ENCODE measurements at places on chromosomes 2 and 18.
A peak's percentile ranks its signal among the peaks of the same experiment; 100 is the strongest.

DNA sequence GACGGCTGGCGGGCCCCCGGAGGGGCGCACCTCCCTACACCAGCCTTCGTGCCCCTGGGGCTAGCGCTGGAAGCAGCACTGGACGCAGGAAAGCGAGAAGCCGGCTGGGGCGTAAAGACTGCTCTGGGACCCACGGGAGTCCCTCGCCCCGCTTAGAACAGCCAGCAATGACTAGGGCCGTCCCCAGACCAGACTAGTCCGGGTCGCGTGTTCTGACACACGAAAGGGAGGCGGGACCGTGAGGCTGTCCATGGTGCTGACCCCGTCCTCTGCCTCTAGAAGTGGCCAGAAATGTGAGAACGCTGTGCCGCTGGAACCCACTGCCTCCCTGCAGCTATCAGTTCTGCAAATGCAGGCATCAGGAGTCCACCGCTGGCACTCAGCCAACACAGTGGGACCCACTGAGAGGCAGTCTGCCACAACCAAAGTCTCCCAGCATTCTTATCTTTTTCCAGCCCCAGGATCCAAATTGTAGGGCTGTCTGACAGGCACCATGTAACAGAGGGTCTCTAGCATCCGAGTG lies at the start of gene UCN:
TSS of gene UCN (minus strand) at position 87 of the 523 bp plus-strand sequence. CDS start 550 bp downstream, outside the sequence.
- DNase-seq: no peak

- DNase-seq: no peak
Measured at GRCh38 chr18:57801761-57802212, 1.3 kb downstream of the ATP8B1 start.

- no peak for DNase-seq
Measured at GRCh38 chr2:21102356-21102755, 21.4 kb upstream of the TDRD15 start.

GRCh38 chr2:154455166-154455565 lies 243.3 kb upstream of the KCNJ3 start:
- DNase-seq: no peak

- no peak for DNase-seq
Measured at GRCh38 chr18:37668971-37669747, 103.6 kb upstream of the CELF4 start.

GRCh38 chr18:78268226-78268988 lies 711.2 kb upstream of the SALL3 start:
- no peak for DNase-seq

- DNase-seq: no peak
Measured at GRCh38 chr2:56648802-56649201, 465.0 kb downstream of the CCDC85A start.

- DNase-seq: peak; percentile 69
Measured at GRCh38 chr18:63155169-63155852, 164.3 kb downstream of the BCL2 start.

GRCh38 chr18:76464281-76465259 lies 30.5 kb downstream of the ZNF516 start:
- DNase-seq: no peak

- DNase-seq: no peak
Measured at GRCh38 chr2:148484066-148484465, 160.5 kb upstream of the EPC2 start.

- DNase-seq: no peak
Measured at GRCh38 chr2:13578547-13578946, 861.8 kb downstream of the TRIB2 start.

DNA sequence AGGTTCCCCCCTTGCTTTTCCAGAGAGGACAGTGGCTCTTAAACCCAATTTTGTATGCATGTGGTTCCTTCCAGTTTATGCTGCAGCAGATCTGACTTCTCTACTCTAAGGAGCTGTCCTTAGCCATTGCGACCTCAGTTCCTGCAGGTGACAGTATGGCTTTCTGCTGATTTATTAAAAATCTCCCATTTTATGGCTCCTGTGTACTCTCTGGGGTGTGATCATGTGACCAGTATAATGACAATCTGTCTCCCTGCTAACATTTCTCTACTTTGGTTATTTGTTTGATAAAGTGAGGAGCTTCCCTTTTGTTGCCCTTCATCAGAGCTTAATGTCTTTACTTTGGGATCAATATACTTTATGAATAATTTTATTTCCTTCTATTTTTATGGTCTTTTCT lies 148.7 kb upstream of the VRK2 start:
- DNase-seq: no peak

GRCh38 chr2:117523711-117524238 lies 290.7 kb upstream of the DDX18 start:
- no peak for DNase-seq

DNA sequence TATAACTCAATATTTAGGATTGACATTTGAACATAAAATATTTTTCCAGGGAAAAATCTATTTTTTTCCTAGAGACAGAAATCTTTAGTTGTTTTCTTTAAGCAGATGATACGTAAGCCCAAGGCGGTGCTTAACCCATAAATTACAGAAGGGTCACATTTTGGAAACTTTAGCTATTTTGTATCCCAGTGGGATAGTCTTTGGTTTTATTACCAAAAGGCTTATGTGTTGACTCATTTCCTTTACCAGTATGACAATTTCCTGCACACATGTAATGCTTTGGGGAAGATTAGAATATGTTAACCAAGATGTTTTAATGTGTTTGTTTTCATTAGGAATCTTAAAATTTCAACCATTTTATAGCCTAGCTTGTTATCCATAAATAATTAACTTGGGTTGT lies 24.8 kb downstream of the DYNC1I2 start:
- DNase-seq: no peak

DNA sequence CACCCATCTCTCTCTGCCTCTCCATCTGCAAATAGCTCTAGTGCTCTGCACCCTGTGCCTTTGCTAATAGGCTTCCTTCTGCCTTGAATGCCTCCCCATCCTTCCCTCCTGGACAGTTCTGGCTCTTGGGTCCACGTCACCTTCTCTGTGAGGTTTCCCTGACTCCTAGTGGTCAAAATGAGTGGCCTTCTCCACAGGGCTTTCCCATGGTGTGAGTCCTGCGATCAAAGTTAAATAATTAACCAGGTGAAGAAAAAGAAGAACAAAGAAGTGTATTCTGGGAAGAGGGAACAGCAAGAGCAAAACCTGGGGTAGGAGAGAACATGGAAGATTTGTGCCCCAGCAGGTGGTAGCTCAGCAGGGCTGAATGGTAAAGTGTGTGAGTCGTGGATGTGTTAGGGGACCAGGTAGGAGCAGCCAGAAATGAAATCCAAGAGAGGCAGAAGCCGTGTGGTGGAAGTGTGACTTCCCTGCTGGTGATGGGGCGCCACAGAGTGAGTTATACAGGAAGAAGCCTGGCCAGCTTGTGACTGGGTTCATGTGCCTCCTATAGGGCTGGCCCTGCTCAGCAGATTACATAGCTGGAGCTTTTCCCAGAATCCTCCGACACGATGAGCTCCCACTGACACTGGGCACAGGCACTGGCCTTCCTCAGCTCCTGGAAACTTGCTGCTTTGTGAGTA lies 93.8 kb upstream of the LDAH start:
- DNase-seq: no peak

All from T-cell (primary cell).